ENCODE measurements at places on chromosomes 7 and 10.

DNA sequence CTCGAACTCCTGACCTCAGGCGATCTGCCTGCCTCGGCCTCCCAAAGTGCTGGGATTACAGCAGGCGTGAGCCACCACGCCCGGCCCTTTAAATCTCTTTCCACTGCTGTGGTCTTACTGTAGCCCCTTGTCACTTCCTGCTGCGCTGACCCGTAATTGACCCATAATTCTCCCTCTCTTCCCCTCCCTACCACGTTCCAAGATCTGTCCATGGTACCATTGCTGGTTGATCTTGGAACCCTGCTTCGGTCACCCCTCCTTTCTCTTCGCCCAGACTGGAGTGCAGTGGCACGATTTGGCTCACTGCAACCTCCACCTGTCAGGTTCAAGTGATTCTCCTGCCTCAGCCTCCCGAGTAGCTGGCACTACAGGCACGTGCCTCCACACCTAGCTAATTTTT lies 6.5 kb downstream of the POR start:
- DNase-seq: no peak

GRCh38 chr10:79056736-79057391 lies 11.9 kb upstream of the ZMIZ1 start:
- no peak for DNase-seq

- DNase-seq: no peak
Measured at GRCh38 chr10:29163746-29164145, 125.1 kb upstream of the LYZL1 start.

DNA sequence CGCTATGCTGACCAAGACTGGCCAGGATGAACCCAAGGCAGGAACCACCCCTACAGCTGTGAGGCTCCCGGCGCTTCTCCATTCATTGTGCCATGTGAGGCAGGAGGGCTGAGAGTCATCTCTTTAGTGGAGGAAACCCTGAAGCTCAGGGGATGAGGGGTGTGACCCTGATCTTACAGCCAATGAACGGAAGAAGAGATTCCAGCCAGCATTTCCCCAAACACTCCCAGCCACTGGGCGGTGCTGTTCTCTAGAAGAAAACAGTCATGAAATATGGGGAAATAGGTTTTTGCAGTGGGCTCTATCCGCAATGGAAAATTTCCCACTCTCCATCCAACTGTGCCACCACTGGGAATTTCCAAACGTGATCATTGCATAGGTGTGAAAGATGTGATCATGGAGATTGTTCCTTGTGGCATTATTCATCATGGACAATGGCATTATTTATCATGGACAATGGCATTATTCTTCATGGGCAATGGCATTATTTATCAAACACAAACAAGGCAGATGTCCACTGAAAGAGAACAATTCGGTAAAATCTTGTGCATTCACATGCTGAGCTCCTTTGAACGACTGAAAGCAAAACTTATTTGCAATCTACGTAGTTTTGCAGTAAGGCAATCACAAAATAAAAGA lies 14.0 kb upstream of the SLC18A2 start:
- DNase-seq: peak; percentile 55

- no peak for DNase-seq
Measured at GRCh38 chr10:1153251-1153763, 97.1 kb downstream of the WDR37 start.

GRCh38 chr7:69190025-69190424 lies 408.2 kb upstream of the AUTS2 start:
- DNase-seq: no peak

- DNase-seq: no peak
Measured at GRCh38 chr7:113026941-113027340, 59.7 kb downstream of the GPR85 start.

DNA sequence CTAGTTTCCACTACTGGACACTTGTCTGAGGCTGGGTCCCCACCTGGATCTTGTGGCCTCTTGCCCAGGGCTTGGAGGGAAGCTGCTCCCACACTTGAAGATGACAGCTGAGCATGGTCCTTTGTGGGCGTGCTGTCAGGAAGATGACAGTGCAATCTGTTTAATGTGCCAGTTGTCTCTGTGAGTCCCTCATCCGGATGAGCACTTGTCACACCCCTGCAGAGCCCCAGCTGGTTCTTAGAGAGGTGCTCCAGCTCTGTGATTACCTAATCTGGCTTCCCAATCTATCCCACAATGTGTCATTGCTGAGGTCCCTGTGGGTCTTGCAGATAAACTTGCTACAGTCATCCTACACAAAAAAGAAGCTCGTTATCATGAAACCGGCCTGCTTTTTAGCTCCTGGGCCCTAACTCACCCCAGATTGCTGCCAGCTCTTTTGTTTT lies 34.8 kb upstream of the CCSER2 start:
- DNase-seq: no peak

DNA sequence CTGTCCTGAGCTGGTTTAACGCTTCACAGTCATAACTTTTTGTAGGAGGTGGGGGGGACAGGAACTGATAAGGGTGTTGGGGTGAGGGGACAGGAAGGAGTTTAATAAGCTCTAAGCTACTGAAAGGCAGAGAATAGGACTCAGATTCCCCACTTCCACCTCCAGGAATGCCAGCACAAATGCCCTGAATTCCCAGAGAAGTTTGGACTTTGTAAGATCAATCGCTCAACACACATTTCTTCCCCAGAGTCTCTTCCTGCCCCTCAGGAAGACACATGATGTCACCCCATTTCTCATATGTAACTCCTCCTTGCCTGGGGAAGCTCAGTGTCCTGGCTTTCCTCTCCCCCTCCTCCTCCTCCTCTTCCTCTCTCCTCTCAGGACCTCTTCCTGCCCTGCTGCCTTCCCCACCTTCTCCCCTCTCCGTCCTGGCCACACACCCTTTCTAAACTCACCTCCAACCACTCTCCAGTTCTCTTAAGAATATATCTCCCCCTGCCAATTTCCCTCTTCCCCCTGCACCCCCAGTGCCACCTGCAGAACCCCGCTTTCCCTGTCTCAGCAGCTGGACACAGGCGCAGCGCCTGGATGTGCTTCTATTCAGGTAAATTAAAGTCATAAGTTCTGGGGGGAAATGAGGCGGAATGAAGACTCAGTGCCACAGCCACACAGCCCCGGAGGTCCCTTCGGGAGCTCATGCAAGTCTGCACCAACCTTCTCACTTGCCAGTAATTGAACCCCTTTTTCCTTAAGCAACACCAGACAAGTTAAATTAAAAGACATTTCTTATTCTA lies 5.3 kb upstream of the LOXL4 start:
- DNase-seq: no peak

DNA sequence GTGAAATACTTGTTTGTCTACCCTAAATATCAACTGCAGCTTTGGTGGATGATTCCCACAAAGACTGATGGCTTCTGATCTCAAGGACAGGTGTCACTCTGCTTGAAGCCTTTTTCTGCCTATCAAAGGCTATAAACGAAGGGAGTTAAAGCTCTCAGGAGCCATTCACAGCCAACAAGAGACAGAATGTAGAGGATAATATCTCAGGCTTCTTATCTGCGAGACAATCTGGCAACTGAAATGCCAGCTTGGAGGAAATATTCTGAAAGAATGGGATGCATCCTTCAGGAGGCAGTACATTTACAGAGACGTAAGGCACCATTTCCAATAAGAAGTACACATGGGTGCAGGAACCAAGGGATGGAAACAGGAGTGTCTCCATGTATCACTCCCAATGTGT lies 549.4 kb downstream of the GPAM start:
- no peak for DNase-seq

DNA sequence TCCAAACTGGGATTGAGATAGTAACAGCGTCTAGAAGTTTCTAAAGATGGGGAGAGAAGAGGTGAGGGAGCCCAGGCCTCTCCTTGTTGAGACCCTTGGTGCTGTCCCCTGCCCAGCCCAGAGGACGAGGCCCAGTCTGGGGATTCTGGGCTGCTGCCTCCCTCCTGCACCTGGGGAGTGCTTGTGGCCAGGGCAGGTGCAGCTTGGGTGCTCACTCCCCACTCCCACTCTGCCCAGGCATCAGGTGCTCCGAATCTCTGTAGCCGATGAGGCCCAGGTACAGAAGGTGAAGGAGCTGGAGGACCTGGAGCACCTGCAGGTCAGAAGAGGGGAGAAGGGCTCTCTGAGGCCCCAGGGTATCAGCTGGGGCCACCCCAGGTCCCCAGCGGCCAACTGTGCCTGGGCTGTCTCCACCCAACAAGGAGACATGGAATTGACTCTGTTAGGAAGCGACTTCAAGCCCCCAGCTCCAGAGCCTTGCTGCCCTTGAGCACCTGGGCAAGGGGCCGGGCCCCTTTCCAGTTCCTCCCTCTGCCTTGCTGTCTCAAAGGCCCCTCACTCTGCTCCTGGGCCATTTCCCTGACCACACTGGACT lies 664 bp downstream of the CPA1 start:
- no peak for DNase-seq

- peak; percentile 67 for DNase-seq
Measured at GRCh38 chr7:151062399-151063211, 3.2 kb downstream of the SLC4A2 start.

GRCh38 chr7:136303162-136303561 lies 326.0 kb upstream of the MTPN start:
- DNase-seq: no peak

DNA sequence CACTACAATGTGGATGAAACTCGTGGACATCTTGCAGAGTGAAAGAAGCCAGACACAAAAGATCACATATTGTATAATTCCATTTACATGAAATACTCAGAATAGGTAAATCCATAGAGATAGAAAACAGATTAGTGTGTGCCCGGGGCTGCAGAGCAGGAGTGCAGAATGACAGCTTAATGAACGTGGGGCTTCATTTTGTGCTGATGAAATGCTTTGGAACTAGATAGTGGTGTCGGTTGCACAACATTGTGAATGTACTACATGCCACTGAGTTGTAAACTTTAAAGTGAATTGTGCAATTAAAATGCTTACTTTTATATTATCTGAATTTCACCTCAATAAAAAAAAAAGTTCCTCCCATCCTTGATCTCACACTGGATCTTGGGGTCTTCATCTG lies 31.8 kb upstream of the CARD11 start:
- no peak for DNase-seq

- DNase-seq: no peak
Measured at GRCh38 chr7:16847381-16847860, 34.4 kb downstream of the AGR3 start.

DNA sequence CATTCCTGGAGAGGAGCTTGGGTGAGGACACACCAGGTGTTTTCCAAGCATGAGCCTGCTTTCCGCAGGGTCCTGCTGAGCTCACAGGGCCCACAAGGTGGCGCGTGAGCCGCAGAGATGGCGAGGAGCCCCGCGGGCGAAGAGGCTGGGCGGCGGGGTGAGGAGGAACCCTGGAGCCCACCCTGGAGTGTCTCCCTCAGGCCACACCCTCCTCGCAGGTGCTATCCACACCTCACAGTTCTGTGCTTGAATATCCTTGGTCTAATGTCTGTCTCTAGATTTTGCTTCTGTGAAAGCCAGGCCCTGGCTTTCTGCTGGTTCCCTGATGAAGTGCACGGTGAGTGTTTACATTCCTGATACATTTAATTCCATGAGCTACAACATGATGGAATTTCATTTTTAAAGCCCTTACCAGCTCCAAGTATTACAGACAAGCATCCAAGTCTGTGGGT lies 433.6 kb downstream of the ACTR3B start:
- peak; percentile 71 for DNase-seq
